ENCODE measurements at places on chromosomes 11 and 22. TPM values are rescaled to one million over a fixed set of nuclear protein-coding genes. Genes with fewer than 3 reads are reported as not detected.

Gene OR5P2
- not detected for polyA plus RNA-seq

DNA sequence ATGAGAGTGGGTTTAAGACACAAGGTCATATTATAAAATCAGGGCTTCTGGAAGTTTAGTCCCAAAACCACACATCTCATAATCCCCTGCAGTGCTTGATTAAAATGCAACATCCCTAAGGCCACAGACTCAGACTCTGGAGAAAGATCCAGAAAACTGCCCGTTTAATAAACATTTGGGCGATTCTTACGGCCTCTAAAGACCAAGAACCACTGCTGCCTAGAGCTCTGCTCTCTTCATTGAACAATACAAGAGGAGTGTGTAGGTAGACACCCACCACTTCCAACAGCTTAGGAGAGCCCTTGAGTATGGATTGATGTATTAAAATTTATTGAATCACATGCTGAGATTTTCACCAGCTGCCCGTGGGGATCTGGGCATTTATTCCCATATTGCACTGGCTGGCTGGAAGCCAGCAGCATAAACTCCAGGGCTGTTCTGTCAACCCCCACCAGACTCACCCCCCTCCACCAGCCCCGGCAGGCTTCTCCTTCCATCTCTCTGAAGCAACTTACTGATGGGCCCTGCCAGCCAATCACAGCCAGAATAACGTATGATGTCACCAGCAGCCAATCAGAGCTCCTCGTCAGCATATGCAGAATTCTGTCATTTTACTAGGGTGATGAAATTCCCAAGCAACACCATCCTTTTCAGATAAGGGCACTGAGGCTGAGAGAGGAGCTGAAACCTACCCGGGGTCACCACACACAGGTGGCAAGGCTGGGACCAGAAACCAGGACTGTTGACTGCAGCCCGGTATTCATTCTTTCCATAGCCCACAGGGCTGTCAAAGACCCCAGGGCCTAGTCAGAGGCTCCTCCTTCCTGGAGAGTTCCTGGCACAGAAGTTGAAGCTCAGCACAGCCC is 749 bp upstream of the BEST1 start:
- H3K27ac ChIP-seq, result no peak overlapping the region
- DNase-seq, result peak; percentile 98
- no peak overlapping the region for H3K4me3 ChIP-seq
- H3K4me1 ChIP-seq, result no peaks in the 10 kb centered on the region
- H3K27me3 ChIP-seq, result no peaks in the 10 kb centered on the region

Gene ASCC2
- polyA plus RNA-seq, result 42.8 TPM

DNA sequence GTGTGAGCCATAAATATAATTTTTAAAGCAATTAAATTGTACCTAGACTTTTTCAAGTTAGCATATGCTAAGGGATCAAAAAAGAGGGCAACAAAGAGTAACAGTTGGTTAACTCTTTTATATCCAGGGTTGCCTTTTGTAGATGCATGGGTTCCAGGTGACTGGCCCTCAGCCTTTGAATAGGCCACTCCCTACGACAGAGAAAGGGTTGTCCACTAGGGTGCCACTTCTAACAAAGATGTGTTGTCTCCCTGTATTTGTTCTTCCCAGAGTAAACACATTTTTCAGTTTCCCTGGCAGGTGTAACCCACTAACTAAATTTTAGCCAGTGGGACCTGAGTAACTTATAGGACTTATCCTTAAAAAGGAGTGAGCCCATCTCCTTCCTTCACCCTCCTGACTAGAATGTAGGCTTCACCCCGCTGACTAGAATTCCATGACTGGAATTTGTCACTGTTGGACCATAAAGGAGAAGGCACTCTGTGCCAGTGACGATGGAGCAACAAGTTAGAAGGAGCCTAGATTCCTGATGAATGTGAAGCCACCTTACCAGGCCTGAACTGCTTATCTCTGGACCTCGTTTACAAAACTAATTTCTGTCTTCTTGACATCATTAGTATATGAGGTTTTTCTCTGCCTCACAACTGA is 16.6 kb downstream of the TUG1 start:
- no peaks in the 10 kb centered on the region for H3K36me3 ChIP-seq
- no peaks in the 10 kb centered on the region for H3K4me1 ChIP-seq
- no peak for DNase-seq

DNA sequence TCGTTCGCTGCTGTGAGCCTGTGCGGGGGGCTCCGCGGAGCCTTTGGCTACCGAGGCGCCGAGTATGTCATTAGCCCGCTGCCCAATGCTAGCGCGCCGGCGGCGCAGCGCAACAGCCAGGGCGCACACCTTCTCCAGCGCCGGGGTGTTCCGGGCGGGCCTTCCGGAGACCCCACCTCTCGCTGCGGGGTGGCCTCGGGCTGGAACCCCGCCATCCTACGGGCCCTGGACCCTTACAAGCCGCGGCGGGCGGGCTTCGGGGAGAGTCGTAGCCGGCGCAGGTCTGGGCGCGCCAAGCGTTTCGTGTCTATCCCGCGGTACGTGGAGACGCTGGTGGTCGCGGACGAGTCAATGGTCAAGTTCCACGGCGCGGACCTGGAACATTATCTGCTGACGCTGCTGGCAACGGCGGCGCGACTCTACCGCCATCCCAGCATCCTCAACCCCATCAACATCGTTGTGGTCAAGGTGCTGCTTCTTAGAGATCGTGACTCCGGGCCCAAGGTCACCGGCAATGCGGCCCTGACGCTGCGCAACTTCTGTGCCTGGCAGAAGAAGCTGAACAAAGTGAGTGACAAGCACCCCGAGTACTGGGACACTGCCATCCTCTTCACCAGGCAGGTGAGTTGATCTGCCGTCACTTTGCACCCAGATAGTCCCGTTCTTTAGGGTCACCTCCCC is 1.0 kb downstream of the ADAMTS15 start:
- H3K27ac ChIP-seq, result peak overlapping the region; percentile 70
- H3K36me3 ChIP-seq, result no peaks in the 10 kb centered on the region
- H3K4me1 ChIP-seq, result peaks cover 19% of the 10 kb centered on the region
- H3K4me3 ChIP-seq, result peak overlapping the region; percentile 59
- H3K27me3 ChIP-seq, result no peaks in the 10 kb centered on the region

DNA sequence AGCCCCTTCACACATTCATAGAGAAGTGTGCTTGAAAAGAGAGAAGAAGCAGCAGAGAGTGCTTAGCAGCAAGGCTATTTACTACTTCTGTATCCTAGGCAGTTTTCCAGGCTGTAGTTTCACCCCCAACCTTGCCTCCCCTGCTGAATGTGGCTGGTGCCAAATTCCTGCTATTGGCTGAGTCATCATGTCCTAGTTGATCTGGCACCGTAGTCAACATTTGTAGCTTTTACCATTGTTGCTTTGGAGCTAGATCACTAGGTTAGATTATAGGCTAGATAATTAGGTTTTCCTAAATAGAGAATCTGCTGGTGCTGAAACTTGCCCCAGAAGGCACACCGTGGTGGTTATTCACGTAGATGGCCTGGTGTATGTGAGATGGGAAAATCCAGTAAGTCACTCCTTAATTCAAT is 32.7 kb downstream of the ARHGAP42 start:
- no peak overlapping the region for H3K4me3 ChIP-seq
- no peaks in the 10 kb centered on the region for H3K27me3 ChIP-seq
- no peaks in the 10 kb centered on the region for H3K36me3 ChIP-seq

GRCh38 chr22:33247758-33248157 is 189.6 kb upstream of the SYN3 start:
- DNase-seq, result peak; percentile 27
- no peak overlapping the region for H3K27ac ChIP-seq
- H3K4me3 ChIP-seq, result no peak overlapping the region
- H3K27me3 ChIP-seq, result no peaks in the 10 kb centered on the region

DNA sequence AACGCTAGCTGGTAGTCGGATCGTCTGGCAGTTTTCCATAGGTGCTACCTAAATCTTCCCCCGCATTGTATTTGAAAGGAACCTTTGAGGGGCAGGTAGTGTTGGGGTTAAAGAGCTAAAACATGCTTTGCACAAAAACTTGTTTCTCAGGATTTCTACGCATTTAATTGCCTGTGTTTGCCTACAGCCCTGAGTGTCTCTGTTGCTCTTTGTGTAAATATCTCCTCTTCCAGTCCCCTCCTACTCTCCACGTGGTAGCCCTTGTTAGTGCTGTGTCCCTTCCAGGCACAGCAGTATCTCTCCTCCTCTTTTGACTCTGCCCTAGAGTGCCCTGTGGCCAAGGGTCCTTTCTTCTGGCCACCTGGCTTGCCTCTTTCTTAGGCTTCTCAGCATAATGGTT is 81.7 kb downstream of the BARX2 start:
- H3K4me3 ChIP-seq, result no peak overlapping the region
- no peaks in the 10 kb centered on the region for H3K36me3 ChIP-seq
- H3K27ac ChIP-seq, result no peak overlapping the region
- no peaks in the 10 kb centered on the region for H3K4me1 ChIP-seq

DNA sequence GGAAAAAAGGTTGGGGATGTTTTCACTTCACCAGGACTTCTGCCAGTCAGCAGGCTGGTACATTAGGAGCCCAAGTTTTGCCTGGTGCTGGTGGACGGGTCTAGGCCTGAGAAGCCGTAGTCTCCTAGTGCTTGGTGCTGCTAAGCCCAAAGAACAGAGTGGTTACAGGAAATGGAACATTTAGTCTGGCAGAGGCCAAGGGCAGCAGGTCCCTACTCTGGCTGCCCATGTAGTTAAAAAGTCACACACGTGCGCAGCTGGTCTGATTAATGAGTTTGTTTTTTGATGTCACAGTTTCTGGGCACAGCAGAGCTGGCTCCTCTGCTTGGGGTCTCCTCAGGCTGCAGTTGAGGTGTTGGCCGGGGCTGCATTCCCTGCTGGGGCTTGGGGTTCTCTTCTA is 20.6 kb downstream of the BCR start:
- no peak overlapping the region for H3K27ac ChIP-seq
- H3K27me3 ChIP-seq, result no peaks in the 10 kb centered on the region
- H3K4me3 ChIP-seq, result no peak overlapping the region
- peaks cover 7% of the 10 kb centered on the region for H3K4me1 ChIP-seq

DNA sequence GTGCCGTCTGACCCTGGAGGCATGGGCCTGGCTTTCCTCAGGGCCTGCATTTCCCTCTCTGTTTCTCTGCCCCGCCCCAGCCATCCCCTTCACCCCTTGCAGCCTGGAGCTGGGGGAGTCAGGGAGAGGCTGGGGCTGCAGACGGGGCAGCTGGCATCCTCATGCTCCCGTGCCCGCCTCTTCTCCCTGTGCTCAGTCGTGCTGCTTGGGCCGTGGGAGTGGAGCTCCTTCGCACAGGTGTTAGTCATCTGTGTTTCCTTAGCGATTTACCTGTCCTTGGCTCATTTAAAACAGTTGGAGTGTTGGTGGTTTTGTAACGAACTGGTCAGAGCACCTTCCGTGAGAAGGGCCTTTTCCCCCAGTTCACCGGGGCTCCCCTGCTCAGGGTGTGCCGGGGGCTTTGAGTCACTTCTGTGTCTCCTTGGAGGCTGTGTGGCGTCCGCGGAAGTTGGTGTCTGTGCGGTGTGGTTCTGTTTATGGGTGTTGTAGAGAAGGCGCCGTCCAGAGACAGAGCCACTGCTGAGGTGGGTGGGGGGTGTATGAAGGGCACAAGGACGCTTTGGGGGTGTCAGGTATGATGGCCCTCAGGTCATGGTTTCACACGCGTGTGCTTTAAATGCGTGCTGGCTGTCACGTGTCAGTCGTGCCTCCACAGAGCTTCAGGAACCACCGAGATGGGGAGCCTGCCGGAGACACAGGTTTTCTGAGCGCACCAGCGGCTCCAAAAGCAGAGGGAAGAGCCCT is 19.5 kb downstream of the BRSK2 start:
- no peak for DNase-seq
- H3K4me3 ChIP-seq, result no peak overlapping the region
- no peaks in the 10 kb centered on the region for H3K27me3 ChIP-seq
- H3K36me3 ChIP-seq, result no peaks in the 10 kb centered on the region
- no peaks in the 10 kb centered on the region for H3K4me1 ChIP-seq
- no peak overlapping the region for H3K27ac ChIP-seq

GRCh38 chr11:44727373-44728287 is 868 bp downstream of the TSPAN18 start:
- no peaks in the 10 kb centered on the region for H3K36me3 ChIP-seq
- H3K27me3 ChIP-seq, result no peaks in the 10 kb centered on the region
- peak overlapping the region; percentile 87 for H3K27ac ChIP-seq
- H3K4me3 ChIP-seq, result peak overlapping the region; percentile 99
- H3K4me1 ChIP-seq, result peaks cover 50% of the 10 kb centered on the region

Gene CALCA
- polyA plus RNA-seq, result 0.33 TPM

Gene LRP4
- 15.9 TPM for polyA plus RNA-seq

Gene ADM2
- polyA plus RNA-seq, result 0.10 TPM

Gene OR5W2
- not detected for polyA plus RNA-seq

GRCh38 chr11:17799147-17799546 is 64.6 kb downstream of the KCNC1 start:
- H3K27ac ChIP-seq, result no peak overlapping the region
- H3K36me3 ChIP-seq, result no peaks in the 10 kb centered on the region
- no peak for DNase-seq
- peaks cover 5% of the 10 kb centered on the region for H3K4me1 ChIP-seq
- H3K4me3 ChIP-seq, result no peak overlapping the region
- no peaks in the 10 kb centered on the region for H3K27me3 ChIP-seq

GRCh38 chr11:79100093-79100910 is 340.5 kb downstream of the TENM4 start:
- no peak overlapping the region for H3K4me3 ChIP-seq
- H3K27me3 ChIP-seq, result no peaks in the 10 kb centered on the region
- peaks cover 37% of the 10 kb centered on the region for H3K4me1 ChIP-seq

DNA sequence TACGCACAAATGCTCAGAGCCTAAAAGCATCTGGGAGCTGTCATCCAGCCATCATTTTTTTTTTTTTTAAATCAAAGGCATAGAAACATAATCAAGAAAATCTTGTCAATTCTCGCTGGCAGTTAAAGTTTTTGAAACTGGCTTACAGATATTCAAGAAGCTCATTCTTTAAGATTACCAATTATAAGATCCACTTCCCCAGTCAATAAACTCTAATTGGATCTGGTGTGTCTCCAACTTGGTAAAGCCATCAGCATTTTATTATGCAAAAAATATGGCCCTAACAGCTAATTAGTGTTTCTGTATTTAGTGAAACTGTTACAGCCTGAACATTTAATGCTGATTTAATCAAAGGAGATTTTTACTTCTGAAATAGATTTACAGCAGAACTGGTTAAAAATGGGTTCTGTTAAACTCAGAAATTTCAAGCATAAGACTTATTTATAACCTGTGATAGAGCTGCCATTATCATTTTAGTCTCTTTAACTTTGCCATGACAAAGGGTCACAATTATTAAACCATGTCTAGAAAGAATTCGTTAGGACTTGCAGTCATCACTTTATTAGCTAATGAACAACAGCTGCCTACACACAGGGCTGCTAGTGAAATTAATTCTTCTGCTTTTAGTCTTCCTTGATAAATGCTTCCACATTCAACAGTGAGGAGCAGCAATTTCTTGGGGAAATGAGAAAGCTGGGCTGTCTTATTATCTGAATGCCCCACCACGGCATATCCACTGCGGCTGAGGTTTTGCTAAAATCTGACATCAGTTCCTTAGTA is 176.4 kb upstream of the PITPNB start:
- H3K27me3 ChIP-seq, result no peaks in the 10 kb centered on the region
- H3K4me3 ChIP-seq, result no peak overlapping the region
- H3K27ac ChIP-seq, result peak overlapping the region; percentile 32
- H3K36me3 ChIP-seq, result peaks cover 26% of the 10 kb centered on the region
- no peak for DNase-seq

Gene CCDC73
- 0.76 TPM for polyA plus RNA-seq

DNA sequence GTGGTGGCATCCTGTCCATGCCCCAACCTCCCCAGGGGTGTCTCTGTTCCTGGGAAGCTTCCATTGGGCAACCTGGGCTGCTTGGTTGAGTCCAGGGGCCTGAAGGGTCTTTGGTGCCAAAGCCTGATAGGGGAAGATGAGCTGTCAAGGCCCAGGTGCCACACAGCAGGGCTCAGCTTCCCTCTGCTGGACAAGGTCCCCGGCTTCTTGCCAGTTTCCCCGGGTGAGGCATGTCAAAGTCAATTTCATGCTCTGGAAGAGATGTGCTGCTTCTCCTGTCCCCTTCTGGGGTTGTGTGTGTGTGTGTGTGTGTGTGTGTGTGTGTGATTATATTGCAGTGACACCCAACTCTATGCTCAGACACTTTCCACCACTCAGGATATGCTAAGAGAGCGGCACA is 26.9 kb downstream of the TP53I11 start:
- DNase-seq, result no peak
- H3K4me3 ChIP-seq, result no peak overlapping the region
- no peaks in the 10 kb centered on the region for H3K4me1 ChIP-seq
- peaks cover 9% of the 10 kb centered on the region for H3K36me3 ChIP-seq
